Activated effector memory CD4-positive, alpha-beta T cell treated with anti-CD3 and anti-CD28 coated beads, Interleukin-2, amount 50 U/mL, for 16 hours (primary cell): ENCODE measurements at places on chromosomes 6 and 20.

DNA sequence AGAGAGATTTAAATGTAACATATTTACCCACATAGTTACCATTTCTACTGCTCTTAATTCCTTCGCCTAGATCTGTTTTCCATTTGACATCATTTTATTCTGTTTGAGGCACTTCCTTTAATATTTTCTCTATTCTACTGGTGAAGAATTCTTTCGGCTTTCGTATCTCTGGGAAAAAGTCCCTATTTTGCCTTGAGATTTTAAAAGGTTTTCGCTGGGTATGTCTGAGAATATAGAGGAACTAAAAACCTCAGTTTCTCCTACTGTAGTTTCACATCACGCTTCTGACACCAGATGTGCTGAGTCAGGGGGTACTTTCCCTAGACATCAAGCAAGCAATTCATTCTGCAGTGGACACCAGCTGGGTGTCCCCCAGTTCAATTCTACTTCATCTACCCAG is 61.7 kb downstream of the E2F3 start:
- no peak for DNase-seq

DNA sequence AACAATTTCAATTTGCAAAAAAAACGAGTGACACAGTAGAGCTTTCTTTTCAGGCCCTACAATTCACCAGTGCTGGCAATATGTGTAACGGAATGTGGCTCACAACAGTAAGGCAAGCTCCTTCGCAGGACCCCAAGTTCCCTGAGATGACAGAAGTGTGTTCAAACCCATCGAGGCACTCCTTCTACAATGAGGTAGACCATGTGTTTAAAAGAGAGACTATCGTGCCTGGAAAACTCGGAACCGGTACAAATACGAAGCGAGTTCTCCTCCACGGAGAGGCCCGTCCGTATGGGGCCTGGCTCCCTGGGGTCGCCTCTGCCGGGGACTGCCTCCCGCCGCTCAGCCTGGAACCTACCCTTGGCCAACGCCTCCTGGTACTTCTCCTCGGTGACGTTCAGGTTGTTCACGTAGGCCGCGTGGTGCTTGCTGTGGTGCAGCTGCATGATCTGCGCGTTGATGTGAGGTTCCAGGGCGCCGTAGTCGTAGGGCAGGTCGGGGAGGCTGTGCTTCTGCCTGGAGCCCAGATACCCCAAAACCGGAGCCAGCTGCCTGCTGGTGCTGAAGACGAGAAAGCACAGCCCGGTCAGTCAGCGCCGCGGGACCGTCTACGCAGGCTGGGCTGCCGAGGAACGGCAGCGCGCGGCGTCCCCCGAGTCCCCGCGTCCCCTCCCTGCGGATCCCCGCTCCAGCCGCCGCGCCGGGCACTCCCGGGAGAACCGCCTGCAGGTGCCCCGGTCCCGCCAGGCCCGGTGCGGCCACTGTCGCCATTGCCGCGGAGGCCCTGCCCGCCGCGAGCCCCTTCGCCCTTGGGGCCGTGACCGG is 526 bp downstream of the SOD2 start:
- DNase-seq, result peak; percentile 86

DNA sequence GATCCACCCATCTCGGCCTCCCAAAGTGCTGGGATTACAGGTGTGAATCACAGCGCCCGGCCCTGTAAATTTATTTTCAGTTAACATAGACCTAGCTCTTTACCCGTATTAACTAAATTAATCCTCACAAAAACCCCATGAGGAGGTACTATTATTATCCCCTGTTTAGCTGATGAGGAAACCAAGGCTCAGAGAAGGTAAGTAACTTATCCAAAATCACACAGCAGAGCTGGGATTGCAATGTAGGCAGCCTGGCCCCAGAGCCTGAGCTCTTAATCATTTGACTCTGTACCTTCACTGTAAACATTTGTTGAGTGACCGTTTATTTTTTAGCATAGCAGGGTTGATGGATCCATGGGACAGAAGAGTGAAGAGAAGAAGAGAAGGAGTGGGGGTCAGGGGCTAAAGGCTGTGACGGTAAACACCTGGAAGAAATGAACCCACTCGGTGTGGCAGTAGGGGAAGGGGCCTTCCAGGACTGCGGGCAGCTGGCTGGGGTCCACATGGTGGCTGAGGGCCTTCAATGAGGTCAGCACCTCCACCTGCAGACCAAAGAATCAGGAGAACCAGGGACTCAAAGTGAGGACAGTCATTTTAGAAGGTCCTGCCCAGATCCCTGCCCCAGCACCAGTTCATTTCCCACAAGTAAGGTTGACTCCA is 35.2 kb downstream of the KIAA1755 start:
- no peak for DNase-seq

GRCh38 chr6:38636027-38636426 is 3.7 kb downstream of the BTBD9 start:
- no peak for DNase-seq

GRCh38 chr6:15969236-15969778 is 159.6 kb upstream of the MYLIP start:
- no peak for DNase-seq

GRCh38 chr6:27693766-27694546 is 218.2 kb downstream of the OR2B2 start:
- DNase-seq, result peak; percentile 78

- no peak for DNase-seq
Observed at GRCh38 chr6:15249371-15250019, 3.6 kb downstream of the JARID2 start.

DNA sequence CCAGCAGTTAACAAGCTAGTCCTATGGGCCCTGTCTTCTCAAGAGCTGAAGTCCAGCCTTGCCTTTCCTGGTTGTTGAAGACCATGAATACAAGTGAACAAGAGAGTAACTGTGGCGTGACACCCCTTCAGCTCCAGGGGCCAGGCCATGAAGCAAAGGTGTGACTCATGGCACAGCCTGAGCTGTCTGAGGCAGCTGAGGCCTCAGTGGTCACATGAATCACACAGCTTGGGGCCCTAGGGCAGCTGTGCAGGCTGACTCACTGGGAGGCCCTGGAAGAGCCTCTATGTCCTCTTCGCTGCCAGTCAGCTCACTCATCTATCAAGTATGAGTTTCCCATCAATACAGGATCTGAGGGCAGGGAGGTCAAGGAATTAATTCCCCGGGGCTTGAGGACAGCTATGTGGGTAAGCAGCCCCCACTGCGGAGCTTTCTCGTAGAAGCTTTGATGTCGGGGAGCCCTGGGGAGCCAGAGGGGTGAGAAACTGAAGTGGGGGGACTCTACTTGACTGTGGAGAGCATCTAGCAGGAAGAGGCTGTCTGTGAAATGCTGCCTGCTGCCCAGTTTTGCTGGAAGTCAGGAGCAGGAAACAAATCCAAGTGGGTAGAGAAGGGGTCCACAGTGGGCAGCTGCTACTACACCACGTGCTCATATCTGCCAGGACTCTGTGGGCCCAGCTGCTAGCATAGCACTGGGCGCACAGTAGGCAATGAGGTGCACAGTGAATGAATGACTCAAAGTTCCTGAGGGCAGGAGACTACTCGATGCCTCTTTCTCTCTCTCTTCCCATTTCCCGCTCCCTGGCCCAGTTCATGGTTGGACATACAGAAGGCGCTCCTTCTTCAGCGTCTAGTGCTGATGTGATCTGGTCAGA is 13.7 kb upstream of the FAM83C start:
- DNase-seq, result peak; percentile 88

DNA sequence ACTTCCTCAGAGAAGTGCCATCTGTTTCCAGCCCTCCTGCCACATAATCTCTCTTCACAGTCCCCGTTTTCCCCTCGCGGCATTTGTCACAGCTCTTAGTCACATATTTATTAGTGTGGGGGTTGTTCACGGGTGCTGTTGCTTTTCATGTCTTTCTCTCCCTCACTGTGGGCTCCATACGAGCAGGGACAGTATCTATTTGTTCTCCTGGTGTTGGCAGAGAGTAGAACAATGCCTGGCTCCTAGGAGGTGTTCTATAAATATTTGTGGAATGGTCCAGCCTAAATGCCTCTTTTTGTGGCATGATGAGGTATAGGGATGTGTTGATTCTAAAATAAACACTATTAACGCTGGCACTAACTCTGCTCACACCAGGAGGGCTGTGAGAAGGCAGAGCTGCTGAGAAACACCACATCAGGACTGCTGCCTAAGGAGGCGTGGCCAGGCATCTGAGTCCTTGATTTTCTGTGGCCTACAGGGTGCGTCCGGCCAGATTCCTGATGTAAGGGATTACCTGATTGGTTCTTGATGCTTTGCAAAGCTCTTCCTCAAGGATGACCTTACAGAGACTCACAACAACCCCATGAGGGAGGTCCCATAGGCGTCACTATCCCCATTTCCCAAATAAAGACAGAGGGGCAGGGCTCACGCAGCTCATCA is 219.8 kb upstream of the ARID1B start:
- no peak for DNase-seq

- DNase-seq, result no peak
Observed at GRCh38 chr6:16623731-16624130, 137.5 kb downstream of the ATXN1 start.

DNA sequence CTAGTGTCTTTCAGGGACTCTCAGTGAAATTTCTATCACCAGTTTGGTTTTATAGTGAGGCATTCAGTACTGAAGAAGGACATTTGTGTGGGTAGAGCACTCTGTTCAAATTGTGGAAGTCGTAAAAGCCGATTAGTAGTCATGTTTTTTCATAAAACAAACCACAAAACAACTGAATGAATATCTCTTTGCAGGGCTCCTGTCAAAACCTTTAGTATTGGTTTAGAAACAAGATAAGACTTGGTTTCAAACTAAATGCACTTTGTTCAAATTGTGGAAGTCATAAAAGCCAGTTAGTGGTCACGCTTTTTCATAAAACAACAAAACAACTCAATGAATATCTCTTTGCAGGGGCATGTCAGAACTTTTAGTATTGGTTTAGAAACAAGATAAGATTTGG is 23.8 kb downstream of the ADGRF4 start:
- DNase-seq, result no peak

DNA sequence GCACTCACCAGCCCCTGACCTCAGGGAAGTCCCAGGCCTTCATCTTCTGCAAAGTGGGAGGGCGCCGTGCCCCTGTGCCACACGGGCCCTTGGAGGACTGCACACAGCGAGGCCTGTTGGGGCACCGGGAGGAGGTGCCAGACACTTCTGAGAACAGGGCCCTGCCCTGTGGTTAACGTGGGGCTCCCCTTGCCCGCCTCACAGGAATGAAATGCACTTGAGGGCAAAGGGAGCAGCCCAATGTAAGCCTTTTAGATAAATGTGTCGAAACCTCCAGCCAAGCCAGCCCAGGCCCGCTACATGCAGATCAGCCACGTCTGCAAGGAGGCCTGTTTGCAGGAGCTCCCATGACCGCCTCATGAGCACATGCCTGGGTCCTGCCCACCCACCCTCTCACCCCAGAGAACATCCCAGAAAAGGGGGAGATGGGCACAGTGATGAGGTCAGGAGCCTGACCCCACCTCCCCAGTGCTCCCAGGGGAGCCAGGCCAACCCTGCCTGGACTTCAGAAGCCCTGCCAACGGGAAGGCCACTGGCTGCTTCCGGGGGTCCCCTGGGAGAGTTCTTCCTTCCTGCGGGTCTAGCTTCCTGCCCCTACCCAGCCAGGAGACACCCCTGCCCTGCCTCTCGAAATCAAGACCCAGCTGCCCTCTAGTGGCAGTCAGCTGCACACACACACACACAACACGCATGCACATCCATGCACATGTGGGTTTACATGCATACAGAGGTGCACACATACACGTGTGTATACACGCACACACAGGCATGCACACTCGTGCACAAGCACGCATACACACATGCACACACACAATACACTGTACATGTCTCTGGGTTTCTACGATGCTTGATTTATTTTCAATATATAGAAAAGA is 178.7 kb downstream of the TAF4 start:
- peak; percentile 69 for DNase-seq

DNA sequence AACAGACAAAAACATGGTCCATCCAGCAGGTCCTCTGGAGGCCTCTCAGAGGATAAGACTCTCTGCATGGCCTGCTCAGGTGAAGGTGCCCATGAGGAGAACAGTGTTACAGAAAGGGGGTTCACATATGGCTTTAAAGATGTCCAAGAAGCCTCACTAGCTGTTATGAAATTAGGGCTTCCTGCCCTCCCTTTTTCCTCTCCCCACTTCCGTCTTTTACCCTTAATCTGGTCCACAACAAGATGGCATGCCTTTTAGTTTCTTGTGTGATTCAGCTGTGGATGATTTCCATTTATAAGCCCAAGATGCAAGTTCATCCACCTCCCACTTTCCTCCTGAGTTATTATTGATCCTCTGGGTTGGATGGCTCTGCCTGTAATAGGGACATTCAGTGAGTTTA is 14.0 kb downstream of the GCNT2 start:
- DNase-seq, result no peak

GRCh38 chr6:111692327-111693164 is 86.9 kb upstream of the TRAF3IP2 start:
- no peak for DNase-seq

DNA sequence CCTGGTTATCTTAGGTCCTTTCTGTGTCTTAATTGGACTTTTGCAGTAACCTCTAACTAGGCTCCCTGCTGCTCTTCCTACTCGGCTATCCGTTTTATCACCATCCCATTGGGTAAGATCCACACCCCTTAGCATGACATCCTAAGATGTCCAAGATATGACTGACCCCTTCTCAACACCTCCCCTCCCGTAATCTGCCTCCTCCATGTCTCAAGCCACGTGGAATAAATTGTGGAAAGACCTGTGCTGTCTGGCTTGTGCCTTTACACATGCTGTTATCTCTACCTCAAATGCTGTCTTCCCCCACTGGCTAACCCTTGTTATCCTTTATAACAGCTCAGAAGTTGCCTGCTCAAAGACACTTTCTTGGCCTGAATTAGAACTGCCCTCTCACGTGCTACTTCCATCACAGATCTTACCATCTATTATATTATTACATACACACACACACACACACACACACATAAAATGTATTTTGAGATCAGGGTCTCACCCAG is 26.5 kb downstream of the EIF2S2 start:
- DNase-seq, result no peak
